ENCODE measurements at places on chromosomes 7 and 10. TPM values are rescaled to one million over a fixed set of nuclear protein-coding genes. Genes with fewer than 3 reads are reported as not detected.

Gene EEPD1
- 56.9 TPM for total RNA-seq

Gene PCGF5
- 51.0 TPM for total RNA-seq

Gene LIPM
- total RNA-seq = not detected

Gene SLC26A3
- not detected for total RNA-seq

Gene KCP
- total RNA-seq = 0.05 TPM

Gene VWA2
- total RNA-seq = not detected

Gene PAX4
- total RNA-seq = not detected

Gene SCD
- total RNA-seq = 130 TPM

Gene GPR26
- total RNA-seq = not detected

Gene BHLHA15
- total RNA-seq = 0.71 TPM

Data from A549 treated with Mapracorat at 1 μM for 4 hours (cell line).